Osteocyte (in vitro differentiated cells): ENCODE measurements at places on chromosomes 2 and 18.
A peak's percentile ranks its signal among the peaks of the same experiment; 100 is the strongest.

DNA sequence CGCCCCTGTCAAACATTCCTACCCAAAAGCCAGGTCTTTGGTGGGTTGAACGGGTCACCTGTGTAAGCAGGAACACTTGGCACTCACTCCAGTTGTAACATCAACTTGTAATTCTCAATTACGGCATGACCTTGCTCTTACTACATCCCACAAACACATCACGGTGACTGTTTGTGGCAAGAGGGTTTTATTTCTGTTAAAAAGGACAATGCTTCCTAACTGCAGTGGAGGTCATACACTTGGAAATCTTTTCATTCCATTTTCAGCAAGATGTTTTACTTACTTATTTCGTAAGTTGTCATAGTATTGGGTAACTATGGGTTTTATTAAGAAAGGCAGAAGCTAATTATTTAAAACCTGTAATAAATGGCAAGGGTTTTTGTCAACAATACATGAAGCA, 126.1 kb downstream of the ZNF516 start:
- H3K4me1 ChIP-seq: peaks cover 6% of the 10 kb centered on the region
- H3K4me3 ChIP-seq: no peak overlapping the region
- DNase-seq: no peak
- H3K36me3 ChIP-seq: peaks cover 17% of the 10 kb centered on the region

DNA sequence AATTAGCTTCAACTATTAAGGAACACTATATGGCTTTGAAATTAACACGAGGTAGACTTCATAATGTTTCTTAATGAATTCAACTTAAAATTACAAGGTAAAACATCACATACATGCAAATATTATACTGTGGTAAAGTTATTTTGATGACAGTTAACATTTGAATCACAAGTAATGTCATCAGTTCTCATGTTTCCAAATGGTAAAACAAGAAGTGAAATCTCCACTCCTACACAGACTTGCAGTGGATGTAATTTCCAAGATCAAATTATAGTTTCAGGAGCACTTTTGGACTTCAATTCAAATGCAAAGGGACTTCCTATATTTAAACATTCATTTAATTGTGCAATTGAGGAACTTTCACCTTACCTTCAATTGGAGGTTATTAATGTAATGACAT, 39.1 kb downstream of the C18orf54 start:
- H3K4me3 ChIP-seq: no peak overlapping the region
- no peak for DNase-seq
- H3K36me3 ChIP-seq: no peaks in the 10 kb centered on the region
- H3K27ac ChIP-seq: no peak overlapping the region

DNA sequence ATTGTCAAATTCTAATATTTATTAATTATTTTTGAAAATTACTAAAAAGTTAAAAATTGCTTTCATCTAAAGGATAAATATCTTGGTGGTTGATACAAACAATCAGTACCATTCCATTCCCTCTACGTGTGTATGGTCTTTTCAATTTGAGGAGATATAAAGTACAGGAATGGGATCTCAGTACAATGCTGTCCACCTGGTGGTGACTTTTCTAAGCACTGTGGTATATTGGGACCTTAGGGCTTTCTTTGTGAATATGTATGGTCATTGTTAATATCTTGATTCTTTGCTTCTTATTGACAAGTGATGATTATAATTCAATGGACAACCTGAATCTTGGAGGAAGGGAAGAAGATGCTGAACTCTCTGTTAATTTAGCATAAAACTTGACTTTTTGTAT, 83.1 kb downstream of the NBEAL1 start:
- H3K27me3 ChIP-seq: no peaks in the 10 kb centered on the region
- peaks cover 41% of the 10 kb centered on the region for H3K36me3 ChIP-seq
- peaks cover 7% of the 10 kb centered on the region for H3K4me1 ChIP-seq
- no peak for DNase-seq
- no peak overlapping the region for H3K4me3 ChIP-seq
- no peak overlapping the region for H3K27ac ChIP-seq

GRCh38 chr2:231483398-231484329, 19.4 kb upstream of the NCL start:
- no peaks in the 10 kb centered on the region for H3K36me3 ChIP-seq
- no peak overlapping the region for H3K27ac ChIP-seq
- no peaks in the 10 kb centered on the region for H3K27me3 ChIP-seq
- DNase-seq: no peak
- H3K4me1 ChIP-seq: no peaks in the 10 kb centered on the region

GRCh38 chr2:61906186-61906470, 654 bp downstream of the COMMD1 start:
- DNase-seq: no peak
- no peaks in the 10 kb centered on the region for H3K27me3 ChIP-seq
- peaks cover 8% of the 10 kb centered on the region for H3K4me1 ChIP-seq

- no peak overlapping the region for H3K27ac ChIP-seq
- no peaks in the 10 kb centered on the region for H3K27me3 ChIP-seq
- peaks cover 3% of the 10 kb centered on the region for H3K4me1 ChIP-seq
- no peak for DNase-seq
- no peak overlapping the region for H3K4me3 ChIP-seq
- H3K36me3 ChIP-seq: no peaks in the 10 kb centered on the region
These were observed 1017.6 kb upstream of the PIK3C3 start for GRCh38 chr18:40937386-40937785.

DNA sequence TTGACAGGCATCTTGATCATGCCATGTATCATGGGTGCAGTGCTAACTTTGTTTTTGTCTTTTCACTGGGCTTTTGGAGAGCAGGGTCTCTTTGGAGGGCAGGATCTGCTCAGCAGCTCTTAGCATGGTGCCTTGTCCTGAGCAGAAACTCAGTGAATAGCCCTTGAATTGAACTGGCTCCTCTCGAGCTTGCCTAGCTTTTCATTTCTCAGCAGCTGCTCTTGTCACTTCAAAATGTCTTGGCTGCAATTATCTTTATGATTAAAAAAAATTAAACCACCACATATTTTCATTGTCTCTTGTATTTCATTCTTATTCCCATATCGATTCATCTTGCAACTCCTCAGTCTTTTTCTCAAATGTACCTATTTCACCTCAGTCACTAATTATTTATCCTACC, 50.5 kb downstream of the CCDC85A start:
- H3K27me3 ChIP-seq: no peaks in the 10 kb centered on the region
- DNase-seq: no peak
- H3K4me3 ChIP-seq: no peak overlapping the region
- H3K36me3 ChIP-seq: no peaks in the 10 kb centered on the region

DNA sequence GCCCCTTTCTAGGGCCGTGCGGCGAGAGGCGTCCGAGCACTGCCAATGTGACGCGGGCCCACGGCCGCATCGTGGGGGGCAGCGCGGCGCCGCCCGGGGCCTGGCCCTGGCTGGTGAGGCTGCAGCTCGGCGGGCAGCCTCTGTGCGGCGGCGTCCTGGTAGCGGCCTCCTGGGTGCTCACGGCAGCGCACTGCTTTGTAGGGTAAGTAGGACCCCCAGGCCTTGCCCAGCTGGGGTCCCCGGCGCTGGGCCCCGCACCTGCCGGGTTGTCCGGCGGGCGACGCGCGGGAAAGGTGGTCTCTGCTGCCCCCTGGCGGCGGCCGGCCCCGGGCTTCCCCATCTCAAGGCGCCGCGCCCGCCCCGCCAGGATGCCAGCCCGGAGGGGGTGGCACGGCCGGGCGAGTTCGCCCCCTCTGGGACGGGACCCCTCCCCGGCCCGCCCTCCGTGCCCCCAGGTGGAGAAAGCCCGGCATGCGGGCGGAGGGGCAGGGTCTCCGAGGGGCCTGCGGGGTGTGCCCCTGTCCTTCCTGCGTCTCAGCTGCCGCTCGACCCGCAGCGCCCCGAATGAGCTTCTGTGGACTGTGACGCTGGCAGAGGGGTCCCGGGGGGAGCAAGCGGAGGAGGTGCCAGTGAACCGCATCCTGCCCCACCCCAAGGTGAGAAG, 1.9 kb downstream of the PRSS56 start:
- DNase-seq: no peak
- H3K4me3 ChIP-seq: no peak overlapping the region
- H3K27ac ChIP-seq: no peak overlapping the region

DNA sequence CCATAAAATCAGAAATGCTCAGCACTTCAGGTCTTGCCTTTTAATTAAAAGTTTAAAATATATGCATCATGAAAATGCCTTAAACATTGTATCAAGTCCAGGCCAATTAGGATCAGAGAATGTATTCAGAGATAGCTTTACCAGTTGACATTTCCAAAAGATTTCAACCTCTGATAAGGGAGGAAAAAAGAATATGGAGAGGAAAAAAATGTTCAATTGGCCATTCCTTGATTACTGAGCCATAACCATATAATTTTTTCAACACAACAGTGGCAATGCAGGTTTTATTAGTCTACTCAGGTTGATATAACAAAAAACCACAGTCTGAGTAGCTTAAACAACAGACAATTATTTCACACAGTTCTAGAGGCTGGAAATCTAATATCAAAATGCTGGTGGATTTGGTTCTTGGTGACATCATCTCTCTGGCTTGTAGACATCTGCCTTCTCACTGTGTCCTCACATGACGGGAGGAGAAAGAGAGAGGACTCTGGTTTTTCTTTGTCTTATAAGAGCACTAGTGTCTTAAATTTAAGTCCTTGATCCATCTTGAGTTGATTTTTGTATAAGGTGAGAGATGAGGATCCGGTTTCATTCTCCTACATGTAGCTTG, 111.9 kb downstream of the IRS1 start:
- DNase-seq: no peak
- no peak overlapping the region for H3K4me3 ChIP-seq
- peaks cover 5% of the 10 kb centered on the region for H3K4me1 ChIP-seq
- H3K27ac ChIP-seq: no peak overlapping the region
- H3K36me3 ChIP-seq: no peaks in the 10 kb centered on the region

DNA sequence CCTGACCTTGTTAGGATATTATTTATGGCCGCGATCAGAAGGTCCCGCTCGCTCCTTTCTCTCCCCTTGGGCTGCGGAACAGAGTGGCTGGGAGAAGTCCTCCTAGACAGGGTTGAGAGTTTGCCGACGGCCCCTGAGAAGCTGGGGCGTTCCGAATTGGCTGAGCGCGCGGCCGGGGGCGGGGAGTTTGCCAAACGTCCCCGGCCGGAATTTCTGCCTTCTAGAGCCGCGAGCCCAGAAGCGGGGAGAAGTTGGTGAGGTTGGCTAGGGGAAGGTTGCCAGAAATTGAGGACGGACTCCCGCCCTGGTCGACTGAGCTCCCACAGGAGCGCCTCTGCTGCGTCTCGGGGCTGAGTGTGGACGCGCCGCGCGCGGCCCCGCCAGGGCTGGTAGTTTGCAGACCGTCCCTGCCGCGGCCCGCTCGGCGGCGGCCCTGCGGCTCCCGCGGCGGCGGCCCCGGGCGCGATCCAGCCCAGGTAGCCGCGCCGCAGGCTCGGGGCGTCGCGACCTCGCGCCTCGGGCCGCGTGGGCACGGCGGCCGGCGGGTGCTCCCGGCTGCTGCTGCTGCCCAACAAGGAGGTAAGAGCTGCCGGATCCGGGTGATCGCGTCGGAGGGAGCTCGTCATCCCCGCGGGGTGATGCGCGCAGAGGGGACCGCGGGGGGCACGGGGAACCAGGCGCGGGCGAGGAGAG, 134.0 kb upstream of the MGAT5 start:
- peaks cover 7% of the 10 kb centered on the region for H3K27me3 ChIP-seq
- H3K4me1 ChIP-seq: peaks cover 29% of the 10 kb centered on the region
- peak overlapping the region; percentile 93 for H3K4me3 ChIP-seq
- H3K27ac ChIP-seq: peak overlapping the region; percentile 93
